ENCODE measurements at places on chromosomes 7 and 10.

GRCh38 chr7:128703609-128704241, 31.6 kb downstream of the GARIN1A start:
- peaks cover 4% of the 10 kb centered on the region for H3K4me1 ChIP-seq
- H3K36me3 ChIP-seq = no peaks in the 10 kb centered on the region
- peaks cover 34% of the 10 kb centered on the region for H3K27me3 ChIP-seq
- no peak for DNase-seq
- no peak overlapping the region for H3K27ac ChIP-seq

DNA sequence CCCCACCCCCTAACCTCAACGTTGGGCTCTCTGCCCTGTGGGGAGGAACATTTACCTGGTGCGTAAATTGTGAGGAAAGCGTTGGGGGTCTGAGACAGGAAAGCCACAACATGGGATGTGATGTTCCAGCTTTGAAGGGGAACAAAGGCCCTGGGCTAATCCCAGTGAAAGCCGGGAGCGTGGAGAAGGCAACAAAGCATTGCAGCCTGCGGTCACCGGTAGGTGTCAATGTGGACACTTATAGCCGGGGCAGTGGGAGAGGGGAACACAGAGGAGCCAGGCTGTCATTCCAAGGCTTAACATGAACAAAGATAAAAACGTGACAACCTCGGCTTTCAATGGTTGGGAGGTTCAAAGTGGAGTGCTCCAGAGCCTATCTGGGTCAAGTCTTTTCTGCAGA, 12.7 kb downstream of the PTF1A start:
- no peak overlapping the region for H3K4me3 ChIP-seq
- no peaks in the 10 kb centered on the region for H3K36me3 ChIP-seq

GRCh38 chr7:121178869-121179497, 149.8 kb upstream of the WNT16 start:
- DNase-seq = no peak
- H3K27ac ChIP-seq = no peak overlapping the region
- H3K27me3 ChIP-seq = peaks cover 16% of the 10 kb centered on the region
- H3K4me1 ChIP-seq = no peaks in the 10 kb centered on the region
- H3K36me3 ChIP-seq = no peaks in the 10 kb centered on the region

GRCh38 chr10:76195654-76196390, 764.4 kb downstream of the LRMDA start:
- no peak overlapping the region for H3K4me3 ChIP-seq
- no peaks in the 10 kb centered on the region for H3K36me3 ChIP-seq
- no peaks in the 10 kb centered on the region for H3K27me3 ChIP-seq
- DNase-seq = no peak
- no peak overlapping the region for H3K27ac ChIP-seq
- no peaks in the 10 kb centered on the region for H3K4me1 ChIP-seq

- H3K27ac ChIP-seq = no peak overlapping the region
- H3K4me1 ChIP-seq = peaks cover 14% of the 10 kb centered on the region
- no peak overlapping the region for H3K4me3 ChIP-seq
- DNase-seq = peak; percentile 66
These were observed 123.6 kb downstream of the UBE2H start for GRCh38 chr7:129828989-129829736.

- H3K36me3 ChIP-seq = no peaks in the 10 kb centered on the region
- H3K27ac ChIP-seq = no peak overlapping the region
- no peaks in the 10 kb centered on the region for H3K27me3 ChIP-seq
- no peak overlapping the region for H3K4me3 ChIP-seq
- no peak for DNase-seq
These were observed 304.7 kb upstream of the GRM3 start for GRCh38 chr7:86339051-86339450.

- H3K4me1 ChIP-seq = no peaks in the 10 kb centered on the region
- no peaks in the 10 kb centered on the region for H3K36me3 ChIP-seq
- peaks cover 21% of the 10 kb centered on the region for H3K27me3 ChIP-seq
- no peak for DNase-seq
These were observed 21.7 kb upstream of the PFKP start for GRCh38 chr10:3045471-3046209.

DNA sequence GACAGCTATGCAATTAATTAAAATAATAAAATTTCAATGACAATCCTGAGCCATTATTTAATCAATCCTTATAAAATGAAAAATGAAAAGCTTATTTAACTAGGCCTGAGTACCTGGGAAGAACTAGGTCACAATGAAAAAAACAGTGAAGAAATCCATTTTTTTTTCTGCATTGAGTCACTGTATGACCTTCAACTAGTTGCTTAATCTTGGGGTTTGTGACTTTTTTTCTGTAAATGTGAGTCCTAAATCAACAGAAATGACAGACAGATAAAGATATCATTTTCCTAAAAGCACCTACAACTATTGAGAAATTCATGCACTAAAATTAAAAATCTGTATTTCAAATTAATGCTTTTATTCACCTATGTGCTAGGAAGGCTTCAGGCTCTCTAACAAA, 96.8 kb downstream of the TMEM26 start:
- H3K36me3 ChIP-seq = no peaks in the 10 kb centered on the region
- H3K4me3 ChIP-seq = no peak overlapping the region
- H3K27ac ChIP-seq = no peak overlapping the region
- no peak for DNase-seq

DNA sequence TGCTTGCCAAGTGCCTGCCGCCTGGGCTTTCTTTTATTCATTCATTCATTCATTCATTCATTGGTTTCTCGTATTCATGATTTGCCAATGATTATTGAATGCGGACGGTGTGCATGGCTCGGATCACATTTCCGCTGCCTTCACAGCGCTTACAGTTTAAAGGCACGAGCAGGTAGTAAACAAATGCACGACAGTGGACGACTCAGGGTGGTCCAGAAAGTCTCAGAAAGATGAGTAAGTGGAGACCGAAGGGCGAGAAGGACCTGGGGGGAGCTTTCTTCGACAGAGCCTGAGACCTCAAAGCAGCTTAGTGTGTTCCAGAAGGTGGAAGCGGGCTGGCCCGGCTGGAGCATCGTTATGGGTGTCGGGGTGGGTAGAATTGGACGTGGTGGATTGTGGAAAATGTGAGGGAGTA, 506 bp downstream of the MCM10 start:
- H3K27me3 ChIP-seq = no peaks in the 10 kb centered on the region
- peak overlapping the region; percentile 89 for H3K27ac ChIP-seq
- peaks cover 26% of the 10 kb centered on the region for H3K36me3 ChIP-seq
- peaks cover 25% of the 10 kb centered on the region for H3K4me1 ChIP-seq

DNA sequence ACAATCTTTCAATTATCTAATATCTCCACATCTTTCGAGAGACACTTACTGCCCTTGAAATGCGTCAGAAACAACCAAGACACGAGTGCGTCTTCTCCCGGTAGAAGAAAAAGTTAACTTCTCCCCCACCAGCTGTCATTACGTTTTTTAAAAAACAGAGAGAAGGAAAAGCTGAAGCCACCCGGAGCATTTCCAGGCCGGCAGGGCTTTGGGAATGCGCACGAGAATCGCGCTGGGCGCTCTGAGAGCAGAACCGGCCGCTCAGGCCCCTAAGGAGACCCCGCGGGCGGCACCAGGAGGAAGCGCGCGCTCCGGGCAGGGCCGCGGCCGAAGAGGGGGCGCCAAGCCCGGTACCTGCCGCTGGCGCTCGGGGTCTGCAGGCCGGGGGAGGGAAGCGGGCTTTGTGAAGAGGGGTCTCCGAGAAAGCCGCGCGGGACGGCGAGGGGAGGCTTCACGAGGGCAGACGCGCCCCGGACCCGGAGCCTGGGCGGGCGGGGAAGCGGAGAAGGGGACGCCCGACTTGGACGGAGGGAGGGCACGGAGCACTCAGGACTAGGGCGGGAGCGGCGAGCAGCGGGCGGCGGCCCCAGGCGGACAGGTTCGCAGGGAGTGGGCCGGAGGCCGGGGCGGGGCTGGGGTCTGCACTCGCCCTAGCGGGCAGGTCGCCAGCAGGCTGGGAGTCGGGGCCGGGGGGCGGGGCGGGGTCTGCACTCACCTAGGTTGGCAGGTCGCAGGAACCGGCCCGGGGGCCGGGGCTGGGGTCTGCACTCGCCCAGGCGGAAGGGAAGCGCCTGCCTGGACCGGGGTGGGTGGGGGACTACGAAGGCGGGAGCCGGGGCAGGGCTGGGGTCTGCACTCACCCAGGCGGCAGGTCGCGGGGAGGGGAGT, 932 bp downstream of the ESYT2 start:
- H3K4me3 ChIP-seq = peak overlapping the region; percentile 87
- peak; percentile 78 for DNase-seq
- H3K27ac ChIP-seq = peak overlapping the region; percentile 93
- peaks cover 47% of the 10 kb centered on the region for H3K4me1 ChIP-seq

Data from activated CD4-positive, alpha-beta T cell treated with anti-CD3 and anti-CD28 coated beads, Interleukin-2, amount 10 ng/mL, durations not matched to agents 24 days and 14 days (primary cell).